RPMI8226 (cell line): ENCODE measurements at places on chromosomes 3 and 15.

DNA sequence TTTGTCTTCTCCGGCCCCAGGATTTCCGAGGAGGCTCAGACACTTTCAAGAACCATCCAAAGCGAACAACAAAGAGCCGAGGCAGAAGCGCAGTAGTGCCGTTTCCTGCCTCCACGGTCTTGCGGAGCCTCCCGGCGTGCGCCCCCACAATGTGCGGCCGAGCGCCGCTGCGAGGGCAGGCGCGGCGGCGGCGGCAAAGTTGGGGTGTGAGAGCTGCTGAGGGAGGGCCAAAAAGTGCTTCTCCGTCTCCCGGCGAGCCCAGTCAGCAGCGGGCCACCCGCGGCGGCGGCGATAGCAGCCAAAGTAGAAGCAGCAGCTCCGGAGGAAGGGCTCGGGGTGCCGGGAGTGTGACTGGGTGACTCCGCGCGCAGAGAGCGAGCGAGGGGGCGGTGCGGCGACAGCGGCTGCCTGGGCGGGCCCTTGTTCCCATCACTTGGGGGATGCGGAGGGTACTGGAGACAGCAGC is 749.1 kb downstream of the ROBO1 start:
- DNase-seq, result peak; percentile 7

DNA sequence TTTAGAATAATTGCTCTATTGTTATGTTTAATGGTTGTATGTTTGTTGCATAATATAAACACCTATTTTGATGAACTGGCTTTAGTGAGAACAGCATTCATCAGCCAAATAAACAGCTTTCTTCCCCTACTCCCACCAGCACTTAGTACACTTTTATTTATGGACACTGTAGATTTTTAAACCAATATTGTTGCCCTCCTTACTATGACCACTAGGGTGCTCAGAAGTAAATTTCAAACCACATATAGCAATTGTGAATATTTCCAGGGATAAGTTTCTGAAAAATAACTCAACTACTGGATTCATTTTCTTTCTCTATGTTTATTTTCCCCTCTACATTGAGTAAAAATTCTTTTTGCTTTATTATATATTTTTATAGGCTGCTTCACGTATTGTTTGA is 84.7 kb upstream of the PTX3 start:
- DNase-seq, result no peak

- DNase-seq, result peak; percentile 88
These were observed at the start of gene STXBP5L for GRCh38 chr3:120908030-120908794. STXBP5L (plus strand) TSS chr3:120908205; CDS start chr3:120909579, 1,374 bp downstream.

DNA sequence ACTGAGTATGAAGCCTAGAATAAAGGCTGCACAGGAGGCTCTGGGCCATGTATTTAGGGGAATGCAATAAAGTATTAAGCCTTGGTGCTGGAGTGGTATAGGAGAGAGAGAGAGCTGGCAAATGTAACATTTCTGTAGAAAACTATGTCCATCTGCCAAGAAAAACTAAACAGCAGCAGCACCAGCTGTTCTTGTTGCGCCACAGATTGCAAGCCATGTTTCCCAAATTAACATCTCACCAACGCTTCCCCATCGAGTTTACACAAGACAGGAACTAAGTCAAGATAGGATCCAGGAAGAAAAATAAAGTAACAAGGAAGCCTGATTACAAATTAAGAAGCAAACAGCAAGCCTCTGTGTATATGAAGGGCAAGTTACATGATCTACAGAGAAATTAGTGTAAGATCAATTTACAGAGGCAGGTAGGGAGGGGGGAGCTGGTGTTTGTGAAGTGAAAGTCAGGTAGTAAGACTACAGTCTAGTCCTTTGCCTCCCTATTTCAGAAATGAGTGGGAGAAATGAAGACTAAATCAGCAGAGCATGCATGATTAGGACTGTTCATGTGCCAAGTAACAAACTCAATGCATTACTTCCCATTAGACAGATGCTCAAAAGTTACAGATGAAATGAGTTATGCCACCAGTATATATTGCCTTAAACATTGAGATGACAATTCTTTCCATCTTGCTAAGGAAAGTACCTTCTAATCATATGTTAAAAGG is 900.5 kb downstream of the EPHA3 start:
- DNase-seq, result peak; percentile 5

DNA sequence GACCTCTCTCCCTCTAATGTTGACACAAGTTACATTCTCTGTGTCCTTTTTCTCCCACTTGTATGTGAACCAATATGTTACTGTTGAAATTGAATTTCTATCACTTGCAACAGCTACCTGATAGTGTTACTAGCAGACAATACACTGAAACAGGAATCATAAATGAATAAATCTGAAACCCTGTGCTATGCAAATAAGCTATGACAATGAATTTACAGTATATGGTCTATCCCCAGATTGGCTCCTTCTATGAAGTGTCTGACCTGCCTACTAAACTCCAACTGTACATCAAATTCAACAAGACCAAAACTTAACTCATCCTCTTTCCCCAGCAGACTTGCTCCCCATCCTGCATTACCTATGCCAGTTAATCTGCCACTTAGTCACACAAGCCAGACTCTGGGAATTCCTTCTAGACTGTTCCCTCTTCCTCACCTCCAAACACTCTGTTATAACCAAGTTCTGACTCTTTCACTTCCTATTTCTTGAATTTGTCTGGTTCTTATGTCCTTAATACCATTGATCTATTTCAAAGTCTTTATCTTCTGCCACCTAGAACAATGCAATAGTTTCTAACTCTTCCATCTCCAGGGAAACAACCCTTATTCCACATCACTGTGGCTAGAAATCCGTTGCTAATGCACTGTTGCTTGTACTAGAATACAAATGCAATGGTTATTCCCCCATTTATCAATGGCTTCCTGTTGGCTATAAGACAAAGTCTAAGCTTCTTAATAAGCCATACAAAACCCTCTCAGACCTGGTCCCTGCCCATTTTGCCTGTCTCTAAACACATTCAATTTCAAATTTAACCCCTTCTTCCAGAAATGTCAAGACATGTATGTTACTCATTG is 13.4 kb upstream of the ZNF639 start:
- no peak for DNase-seq

- DNase-seq, result no peak
These were observed 226.8 kb downstream of the DTWD1 start for GRCh38 chr15:49847423-49848281.

GRCh38 chr15:73633111-73633990 is at the start of gene NPTN:
NPTN (minus strand) TSS chr15:73633389; CDS start chr15:73633215, 174 bp downstream.
- DNase-seq, result peak; percentile 100

DNA sequence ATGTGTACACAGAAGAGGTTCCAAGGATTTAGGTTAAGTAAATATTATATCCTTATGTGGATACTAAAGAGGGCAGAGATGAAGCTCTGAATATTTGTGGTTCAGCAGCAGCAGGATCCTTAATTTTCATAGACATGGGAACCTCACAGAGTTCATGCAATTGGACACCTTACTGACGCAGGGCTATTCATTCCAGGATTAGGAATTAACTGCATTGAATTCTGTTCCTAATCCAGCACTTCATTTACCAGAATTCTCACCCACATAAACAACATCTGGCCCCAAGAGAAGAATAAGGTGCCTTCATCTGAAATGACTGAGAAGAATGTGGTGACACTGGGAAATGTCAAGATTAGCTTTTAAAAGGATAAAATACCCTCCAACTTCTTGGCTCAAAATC is 62.4 kb downstream of the ADAMTS9 start:
- no peak for DNase-seq

- DNase-seq, result no peak
These were observed 49.4 kb downstream of the TGM4 start for GRCh38 chr3:44923632-44924456.

DNA sequence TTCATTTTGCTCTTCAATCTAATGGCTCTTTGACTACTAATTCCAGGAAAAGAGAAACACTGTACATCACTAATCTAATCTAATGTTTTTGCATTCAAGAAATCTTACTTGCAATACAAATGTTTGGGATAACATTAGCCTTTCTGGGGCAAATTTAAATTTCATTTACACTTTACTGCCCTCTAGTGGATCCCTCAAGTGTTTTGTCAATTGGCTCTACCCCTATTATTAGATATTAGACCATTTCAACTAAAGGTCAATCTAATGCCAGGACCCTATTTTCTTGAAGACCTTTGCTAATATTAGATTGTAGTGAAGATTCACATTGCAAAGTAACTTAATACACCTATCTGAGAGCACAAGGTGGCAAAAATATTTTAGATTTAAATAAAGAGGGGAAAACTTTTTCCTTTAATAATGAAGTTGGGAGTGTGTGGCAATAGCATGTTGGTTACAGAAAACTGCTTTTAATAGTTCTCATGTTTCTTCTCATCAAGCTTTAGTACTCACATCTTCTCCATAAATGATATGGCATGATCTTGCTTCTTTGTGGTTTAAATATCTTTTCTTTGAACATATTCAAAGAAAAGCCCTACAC is 5.0 kb downstream of the C2CD4A start:
- peak; percentile 64 for DNase-seq

GRCh38 chr3:122305818-122306621 is 19.0 kb upstream of the CSTA start:
- DNase-seq, result peak; percentile 40

- no peak for DNase-seq
These were observed 23.5 kb downstream of the SSUH2 start for GRCh38 chr3:8621141-8621540.

DNA sequence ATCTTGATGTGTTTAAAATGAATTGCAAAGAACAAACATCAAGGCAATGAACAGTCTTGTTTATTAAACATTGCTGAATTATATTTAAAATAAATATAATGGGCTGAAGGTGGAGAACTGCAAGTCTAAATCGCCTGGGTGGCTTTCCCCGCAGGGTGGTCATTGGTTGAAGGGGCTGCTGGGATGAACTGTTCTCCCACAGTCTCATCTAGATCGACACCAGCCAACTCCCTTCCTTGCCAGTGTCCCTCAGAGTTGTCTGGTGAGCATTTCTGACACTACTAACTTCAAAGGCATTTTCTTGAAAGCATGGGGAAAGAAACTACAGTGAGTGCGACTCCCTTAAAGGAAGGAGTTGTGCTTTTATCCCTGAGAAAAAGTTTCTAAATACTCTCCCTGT is 196.5 kb upstream of the LRTM1 start:
- no peak for DNase-seq

DNA sequence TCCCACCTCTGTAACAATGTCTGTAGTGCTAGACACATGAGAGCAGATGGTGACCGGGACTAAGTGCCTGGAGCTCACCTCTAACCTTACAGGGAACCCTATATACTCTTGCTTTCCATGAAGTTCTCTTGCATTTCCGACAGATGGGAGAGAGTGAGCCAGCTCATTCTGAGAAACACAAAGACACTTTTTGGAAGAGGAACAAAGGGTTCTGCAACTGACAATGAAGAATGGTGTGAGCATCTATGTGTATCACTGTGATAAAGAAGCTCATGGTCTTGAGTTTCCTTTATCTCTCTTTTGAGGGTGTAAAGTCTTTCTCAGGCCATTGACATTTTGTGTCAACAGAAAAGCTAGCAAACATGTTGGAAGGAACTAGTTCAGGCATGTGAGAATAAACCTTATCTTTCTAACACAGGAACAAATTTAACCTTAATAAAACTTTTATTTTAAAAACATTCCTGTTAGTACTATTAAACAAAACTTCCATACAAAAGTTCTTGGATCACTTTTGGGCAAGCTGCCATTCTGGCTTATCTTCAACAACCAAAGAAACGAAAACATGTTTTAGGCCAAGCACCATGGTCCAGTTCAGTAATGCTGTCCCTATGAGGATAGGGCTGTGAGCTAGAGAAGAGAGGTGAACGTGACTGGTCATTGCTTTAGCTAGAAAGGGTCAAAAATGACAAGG is 142.7 kb downstream of the THRB start:
- no peak for DNase-seq

DNA sequence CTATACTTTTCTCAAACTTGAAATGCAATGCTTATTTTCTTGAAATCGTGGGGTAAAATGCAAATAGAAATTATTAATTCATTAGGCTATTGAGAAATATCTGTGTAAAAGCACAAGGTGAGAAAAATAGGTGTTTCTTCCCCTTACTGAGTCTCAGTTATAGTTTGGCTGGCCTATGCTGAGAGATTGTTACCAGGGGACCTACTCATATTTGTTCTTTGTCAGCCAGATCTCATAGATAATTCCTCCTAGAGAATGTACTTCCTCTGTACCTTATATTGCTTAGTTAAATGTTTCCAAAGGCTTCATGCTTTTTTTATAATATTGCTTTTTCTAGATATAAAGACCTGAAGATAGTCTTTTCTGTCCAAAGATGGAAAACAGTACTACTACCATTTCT is 60.0 kb upstream of the TRPC1 start:
- no peak for DNase-seq

- DNase-seq, result no peak
These were observed 3.9 kb downstream of the TMED3 start for GRCh38 chr15:79314811-79315210.

GRCh38 chr3:162224746-162225145 is 728.1 kb downstream of the OTOL1 start:
- DNase-seq, result no peak

- no peak for DNase-seq
These were observed 1.3 kb downstream of the COLQ start for GRCh38 chr3:15520185-15520584.

DNA sequence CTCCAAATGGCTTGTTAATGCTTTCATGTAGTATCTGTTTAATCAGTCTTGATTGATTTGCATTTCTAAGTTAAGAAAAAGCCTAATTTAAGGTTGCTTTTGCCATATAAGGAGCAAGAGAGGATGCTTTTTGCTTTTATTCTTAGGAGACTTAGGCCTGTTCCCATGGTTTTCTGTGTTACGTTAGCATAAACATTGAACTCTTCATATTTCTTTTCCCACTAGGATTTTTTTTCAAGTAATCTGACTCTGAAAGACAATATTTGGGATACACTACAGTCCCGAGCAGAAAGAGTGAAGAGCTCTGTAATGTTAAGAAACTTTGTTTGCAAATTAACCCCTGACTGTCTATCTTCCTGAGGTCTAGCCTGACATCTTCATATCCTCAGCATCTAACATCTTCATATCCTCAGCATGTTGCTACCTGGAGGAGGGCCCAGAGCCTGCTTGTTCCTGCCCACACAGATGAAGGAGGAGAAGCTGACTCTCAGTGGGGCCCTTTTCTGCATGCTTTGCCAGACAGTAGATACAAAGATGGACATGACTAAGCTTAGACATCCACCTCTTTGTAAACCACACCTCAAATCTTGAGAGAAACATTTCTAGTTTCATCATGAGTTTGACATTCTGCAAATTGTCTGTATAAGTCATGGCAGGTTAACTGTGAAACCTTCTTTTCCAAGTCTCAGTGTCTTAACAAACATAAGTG is 86.2 kb upstream of the COL6A5 start:
- DNase-seq, result no peak

DNA sequence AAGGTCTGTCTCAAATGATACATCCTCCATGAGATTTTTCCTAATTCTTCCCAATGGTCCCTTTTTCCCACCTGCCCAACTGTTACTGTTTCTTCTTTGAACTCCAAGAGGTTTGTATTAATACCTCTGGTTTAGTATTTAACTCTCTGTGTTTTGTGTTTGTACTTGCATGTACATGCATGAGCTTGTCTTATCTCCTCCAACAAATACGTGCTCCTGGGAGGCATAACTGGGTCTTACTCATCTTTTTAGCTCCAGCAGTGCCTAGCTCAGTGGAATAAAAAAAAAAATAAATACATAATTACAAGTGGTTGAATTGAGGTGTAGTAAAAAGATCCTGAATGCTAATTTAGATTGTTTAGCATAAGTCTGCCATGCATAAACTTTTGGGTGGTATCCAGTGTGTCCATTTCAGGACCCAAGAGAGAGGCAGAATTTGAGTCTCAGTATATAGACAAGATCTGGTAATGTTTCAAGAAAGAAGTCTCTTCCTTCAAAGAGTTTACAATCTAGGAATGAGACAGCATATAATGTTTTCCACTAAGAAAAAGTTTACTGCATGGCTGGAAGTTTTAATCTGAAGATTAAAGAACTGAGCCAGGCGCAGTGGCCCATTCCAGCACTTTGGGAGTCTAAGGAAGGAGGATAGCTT is 1.7 kb upstream of the LYSMD2 start:
- DNase-seq, result no peak
